ENCODE measurements at places on chromosomes 4 and X. TPM values are rescaled to one million over a fixed set of nuclear protein-coding genes. Genes with fewer than 3 reads are reported as not detected.
A peak's percentile ranks its signal among the peaks of the same experiment; 100 is the strongest.

GRCh38 chr4:21749924-21750323 lies 198.6 kb downstream of the KCNIP4 start:
- no peak for DNase-seq

TAF7L gene
- polyA plus RNA-seq, result 0.13 TPM

- no peak for DNase-seq
These were observed 145.9 kb downstream of the CPE start for GRCh38 chr4:165524532-165525190.

HOPX gene
- polyA plus RNA-seq, result not detected

DKK2 gene
- polyA plus RNA-seq, result 0.25 TPM

SMPX gene
- polyA plus RNA-seq, result not detected

PHEX gene
- 0.17 TPM for polyA plus RNA-seq

DNA sequence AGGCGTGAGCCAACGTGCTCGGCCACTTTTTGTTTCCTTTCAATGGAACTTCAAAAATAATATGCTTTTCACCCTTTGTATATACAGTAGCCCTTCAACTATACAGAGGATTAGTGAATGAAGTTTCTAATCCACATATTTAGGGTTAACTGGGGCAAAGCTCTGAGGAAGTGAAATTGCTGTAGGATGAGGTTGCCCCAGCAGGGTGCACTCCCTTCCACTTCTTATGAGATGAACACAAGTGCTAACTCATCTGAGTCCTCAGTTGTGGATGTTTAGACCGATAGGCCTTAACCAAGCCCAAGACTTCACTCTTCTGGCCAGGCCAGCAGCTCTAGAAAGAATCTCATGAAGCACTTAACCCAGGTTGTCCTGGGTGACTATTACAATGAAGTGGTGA lies 29.1 kb upstream of the CT55 start:
- no peak for DNase-seq

DNA sequence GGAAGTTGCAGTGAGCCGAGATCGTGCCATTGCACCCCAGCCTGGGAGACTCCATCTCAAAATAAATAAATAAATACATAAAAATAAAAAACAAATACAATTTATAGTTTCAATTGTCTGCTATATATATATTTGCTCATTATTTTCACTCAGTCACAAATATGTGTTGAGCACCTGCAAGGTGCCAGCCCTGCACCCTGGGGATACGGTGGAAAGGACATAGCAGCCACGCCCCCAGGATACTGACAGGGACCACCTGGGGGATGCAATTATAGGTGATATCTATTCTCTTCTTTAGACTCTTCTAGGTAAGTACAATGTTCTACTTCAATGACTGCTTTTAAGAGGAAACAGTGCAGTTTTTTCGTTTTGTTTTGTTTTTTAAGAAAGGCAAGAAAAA lies 85.0 kb downstream of the JAKMIP1 start:
- DNase-seq, result no peak

- DNase-seq, result no peak
These were observed 12.1 kb upstream of the RUFY3 start for GRCh38 chr4:70709611-70710205.

- no peak for DNase-seq
These were observed 136.5 kb upstream of the GALNTL6 start for GRCh38 chr4:171676555-171677215.

GRCh38 chr4:85741921-85742591 lies 267.1 kb downstream of the ARHGAP24 start:
- no peak for DNase-seq

GRCh38 chr4:2745981-2746806 lies 9.9 kb downstream of the TNIP2 start:
- DNase-seq, result peak; percentile 39

TCEAL2 gene
- polyA plus RNA-seq, result not detected

All from BJ (cell line).